Uterus (tissue), 4 donors: ENCODE measurements at places on chromosomes 5 and 9. TPM values are rescaled to one million over a fixed set of nuclear protein-coding genes. Genes with fewer than 3 reads are reported as not detected.

Gene SPEF2
- total RNA-seq: 3.3 TPM

DNA sequence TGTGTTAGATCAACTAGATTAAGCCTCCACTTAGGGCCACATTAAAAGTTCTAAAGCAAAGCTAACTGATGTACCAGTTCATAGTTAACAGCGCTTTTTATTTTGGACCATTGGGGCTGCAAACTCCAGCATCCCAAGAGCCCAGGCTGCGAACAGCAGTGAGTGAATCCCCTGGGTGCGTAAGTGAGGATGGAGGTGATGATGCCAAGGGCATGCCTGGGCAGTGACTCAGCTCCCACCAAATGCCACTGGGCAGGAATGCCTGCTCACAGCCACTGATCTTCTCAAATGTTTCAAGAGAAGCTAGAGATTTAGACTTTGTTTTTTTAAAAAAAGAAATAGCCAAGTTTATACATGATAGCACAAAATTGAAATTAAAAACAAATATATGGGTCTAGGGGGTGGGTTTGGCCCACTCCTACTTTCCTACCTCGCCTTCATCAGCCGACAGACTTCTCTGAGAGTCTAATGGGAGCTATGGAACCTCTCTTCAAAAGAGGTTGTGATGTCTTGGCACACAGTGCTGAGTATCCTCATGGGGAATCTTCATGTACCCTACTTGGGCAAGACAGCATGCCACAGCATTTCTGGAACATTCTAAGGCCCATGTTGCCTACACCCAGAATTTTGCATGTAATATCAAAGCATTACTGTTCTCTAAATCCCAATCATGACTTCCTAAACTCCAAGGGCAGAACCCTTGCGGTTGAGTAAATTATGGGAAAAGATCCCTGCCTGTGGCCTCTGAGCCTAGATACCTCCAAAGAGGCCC, 398.1 kb downstream of the EBF1 start:
- no peak for DNase-seq

DNA sequence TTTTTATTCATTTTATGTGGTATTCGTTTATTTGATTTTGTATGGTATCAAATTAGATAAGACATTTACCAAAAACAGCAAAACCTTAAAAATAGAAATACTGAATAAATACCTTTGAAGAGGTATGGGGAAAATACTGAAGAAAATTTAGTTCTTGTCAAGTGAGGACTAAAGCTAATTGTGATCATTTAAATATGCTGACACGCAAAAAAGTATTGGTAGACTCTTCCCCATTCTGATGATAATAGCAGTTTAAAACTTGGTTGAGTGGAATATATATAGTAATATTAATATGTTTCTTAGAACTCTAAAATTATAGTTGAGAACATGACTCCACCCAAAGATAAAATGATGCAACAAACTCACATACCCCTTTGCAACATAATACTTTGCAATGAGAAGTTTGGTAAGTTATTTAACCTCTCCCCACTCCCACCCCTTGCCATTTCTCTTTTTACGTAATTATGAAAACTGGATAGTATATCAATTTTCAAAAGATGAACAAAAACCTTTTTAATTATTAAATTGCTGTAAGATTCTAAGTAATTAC, 30.1 kb upstream of the SNX24 start:
- DNase-seq: no peak

DNA sequence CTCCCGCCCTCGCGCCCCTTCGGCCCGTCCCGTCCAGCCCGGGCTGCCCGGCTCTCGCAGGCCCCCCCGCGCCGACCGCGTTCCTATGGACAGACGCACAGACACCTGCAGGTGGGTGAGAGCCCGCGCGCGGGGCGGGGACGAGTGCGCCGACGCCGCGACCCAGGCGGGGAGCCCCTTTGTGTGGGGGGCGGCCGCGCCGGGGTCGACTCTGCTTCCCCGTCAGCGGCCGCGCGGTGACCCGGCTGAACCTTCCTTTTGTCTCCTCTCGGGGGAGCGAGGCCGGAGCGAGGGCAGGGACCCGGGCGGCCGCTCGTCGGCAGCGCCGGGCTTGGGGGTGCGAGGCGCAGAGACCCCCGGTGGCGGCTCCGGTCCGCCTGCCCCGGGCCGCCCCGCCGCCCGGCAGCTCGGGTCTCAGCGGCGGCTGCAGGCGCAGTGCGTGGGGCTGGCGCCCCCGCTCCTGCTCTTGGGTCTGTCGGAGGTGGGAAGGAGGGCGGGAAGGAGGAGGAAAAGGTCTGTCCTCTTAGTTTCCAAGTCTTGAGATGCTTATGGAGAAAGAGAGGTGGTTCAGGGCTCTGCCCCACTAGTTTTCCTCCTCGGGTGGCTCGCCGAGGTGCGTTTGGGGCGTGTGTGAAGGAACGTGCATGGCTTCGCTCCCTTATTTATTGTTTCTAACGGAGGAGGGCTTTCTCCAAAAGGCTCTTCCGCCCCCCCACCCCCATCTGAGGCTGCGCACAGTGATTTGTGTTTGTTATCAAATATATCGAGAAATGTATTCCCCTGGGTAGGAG, 576 bp downstream of the KIAA1958 start:
- peak; percentile 53 for DNase-seq

DNA sequence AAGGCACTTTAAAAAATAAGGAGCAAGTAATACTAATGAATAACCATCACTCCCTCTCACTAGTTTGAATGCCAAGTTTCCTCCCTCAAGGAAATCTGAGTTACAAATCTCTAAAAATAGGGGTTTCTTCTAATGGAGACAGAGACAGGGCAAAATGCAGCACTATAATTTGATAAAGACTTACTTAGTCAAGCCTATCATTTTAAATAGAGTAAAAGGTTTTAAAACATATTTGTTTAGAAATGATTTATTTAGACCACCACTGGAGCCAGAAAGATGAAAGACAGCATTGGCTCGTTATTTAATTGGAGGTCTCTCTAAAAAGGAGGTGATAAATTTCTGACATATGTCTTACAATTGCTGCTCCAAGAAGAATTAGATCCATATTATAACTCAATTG, 228.7 kb downstream of the TLE1 start:
- no peak for DNase-seq

DNA sequence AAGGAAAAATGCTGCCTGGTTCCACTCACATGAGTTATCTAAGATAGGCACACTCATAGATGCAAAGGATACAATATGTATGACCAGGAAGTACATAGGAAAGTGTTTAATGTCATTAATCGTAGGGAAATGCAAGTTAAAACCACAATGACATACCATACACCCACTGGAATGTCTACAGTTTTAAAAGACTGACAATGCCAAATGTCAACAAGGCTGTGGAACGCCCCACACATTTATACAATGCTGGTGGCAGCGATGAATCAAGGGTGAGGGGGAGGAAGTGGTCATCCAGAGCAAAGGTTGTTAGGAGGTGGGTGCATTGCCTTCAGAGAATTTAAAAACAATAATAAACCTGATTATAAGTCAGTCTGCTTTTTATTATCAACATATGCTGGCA, 437.8 kb downstream of the ARHGEF28 start:
- no peak for DNase-seq

DNA sequence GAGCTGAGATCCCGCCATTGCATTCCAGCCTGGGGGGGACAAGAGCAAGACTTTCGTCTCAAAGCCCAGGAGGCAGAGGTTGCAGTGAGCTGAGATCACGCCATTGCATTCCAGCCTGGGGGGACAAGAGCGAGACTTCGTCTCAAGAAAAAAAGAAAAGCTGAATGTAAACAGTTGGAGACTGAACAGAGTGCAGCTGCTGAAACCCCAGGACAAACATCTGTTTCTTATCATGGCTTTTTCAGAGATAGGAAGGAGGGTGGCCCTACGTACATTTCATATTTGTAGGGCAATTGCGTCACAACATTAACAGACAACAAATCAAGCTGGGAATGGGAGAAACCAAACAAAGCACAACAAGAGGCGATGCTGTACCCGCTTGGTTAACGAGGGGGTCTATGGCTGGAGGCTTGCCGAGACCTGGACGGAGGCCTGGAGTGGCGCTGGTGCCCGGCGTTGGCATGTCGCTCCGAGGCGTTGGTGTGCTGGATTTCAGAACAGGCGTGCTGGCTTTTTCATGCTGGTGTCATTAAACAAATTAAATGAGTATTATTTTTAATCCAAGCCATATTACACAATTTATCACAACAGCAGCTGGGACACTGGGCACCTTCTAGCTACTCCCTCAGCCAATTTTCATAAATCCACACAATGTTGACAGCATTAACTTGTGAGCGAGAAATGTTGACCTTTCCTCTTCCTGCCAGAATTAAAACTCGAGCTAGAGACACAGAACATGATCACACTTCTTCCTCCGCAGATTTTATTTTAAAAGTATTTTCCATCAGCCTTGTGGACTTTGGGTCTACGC, 76.1 kb downstream of the TLE1 start:
- peak; percentile 75 for DNase-seq

Gene SUB1
- 140 TPM for total RNA-seq

GRCh38 chr9:19552282-19553105, 143.7 kb downstream of the ACER2 start:
- DNase-seq: no peak

Gene JAKMIP2
- 9.3 TPM for total RNA-seq

GRCh38 chr9:110153431-110153830, 54.5 kb downstream of the C9orf152 start:
- DNase-seq: no peak

DNA sequence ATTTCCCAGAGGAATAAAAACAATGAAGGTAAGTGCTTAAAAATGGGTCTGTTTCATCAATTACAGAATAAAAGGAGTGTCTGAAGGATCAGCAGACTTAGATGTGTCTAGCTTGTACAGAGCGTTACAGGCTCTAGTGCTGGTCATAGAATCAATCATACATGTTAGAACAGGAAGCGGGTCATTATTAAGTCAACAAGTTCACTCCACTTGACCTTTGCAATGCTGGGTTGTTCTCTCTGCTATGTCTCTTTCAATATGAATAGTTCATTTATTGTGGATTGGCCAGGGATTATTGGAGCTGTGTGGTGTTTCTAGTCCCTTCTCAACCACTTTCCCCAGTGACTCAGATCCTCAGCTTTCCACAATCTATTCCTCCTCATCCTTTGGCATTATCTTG, 20.7 kb upstream of the EGFLAM start:
- no peak for DNase-seq

DNA sequence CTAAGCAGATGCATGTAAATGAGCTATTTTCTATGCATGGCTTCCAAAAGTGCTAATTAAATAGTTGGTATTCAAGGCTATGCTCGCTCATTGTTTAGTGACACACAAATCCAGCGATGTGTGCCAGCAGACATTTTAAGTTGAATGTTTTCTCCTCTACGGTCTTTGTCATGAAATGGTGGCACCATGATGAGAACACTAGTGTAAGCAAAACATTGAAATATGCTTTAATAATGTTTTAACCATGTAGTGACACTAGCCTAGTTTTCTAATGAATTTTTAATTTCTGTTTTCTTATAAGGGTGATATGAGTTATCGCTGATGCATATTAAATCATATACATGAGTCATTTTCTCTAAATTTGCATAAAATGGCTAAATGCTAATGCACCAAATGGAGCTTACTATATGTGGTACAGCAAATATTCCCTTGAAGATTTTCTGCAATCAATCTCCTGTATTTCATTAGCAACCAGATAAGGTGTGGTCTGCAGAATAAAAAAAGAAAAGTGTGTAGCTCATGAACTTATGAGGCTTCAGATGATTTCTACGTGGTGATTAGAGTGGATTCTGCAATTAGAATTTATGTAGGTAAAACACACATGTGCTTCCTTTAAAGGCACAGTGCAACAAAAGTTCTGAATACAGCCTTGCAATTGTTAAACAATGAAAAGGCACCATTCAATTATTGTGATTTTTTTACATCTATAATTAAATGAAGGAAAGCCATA, 226.6 kb downstream of the MEF2C start:
- no peak for DNase-seq

GRCh38 chr5:6979061-6979460, 265.8 kb downstream of the TENT4A start:
- no peak for DNase-seq

Gene PCDHA4
- 0.26 TPM for total RNA-seq

GRCh38 chr5:68415177-68416085, 199.9 kb downstream of the PIK3R1 start:
- no peak for DNase-seq

Gene STXBP1
- total RNA-seq: 114 TPM

Gene PPIC
- 41.7 TPM for total RNA-seq

DNA sequence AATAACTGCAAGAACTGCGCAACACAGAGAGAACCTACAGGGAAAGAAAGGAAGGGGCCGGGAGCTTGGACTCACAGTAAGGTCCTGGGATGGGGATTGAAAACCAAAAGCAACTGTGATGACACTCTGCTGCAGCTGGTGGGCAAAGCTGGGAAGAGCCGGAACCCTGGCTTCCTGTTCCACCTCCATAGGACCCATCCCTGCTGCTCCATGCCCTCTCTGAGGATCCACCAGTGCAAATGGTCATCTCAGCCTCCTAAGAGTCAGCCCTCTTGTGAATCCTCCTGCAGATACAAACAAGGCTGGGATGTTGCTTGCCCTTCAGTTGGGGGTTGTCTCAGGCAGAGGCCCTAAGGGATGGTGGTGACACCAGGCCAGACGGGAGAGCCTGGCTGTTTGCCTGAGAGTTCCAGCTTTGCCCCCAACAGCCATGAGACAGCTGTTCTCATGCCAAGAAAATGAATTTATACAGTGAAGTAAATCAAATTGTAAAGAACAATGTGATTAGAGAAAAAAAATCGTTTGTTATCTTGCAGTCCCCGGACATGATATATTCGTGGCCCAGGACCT, 90.8 kb downstream of the TENT4A start:
- DNase-seq: no peak

Gene TLX3
- total RNA-seq: not detected

GRCh38 chr9:20237686-20238085, 384.6 kb downstream of the MLLT3 start:
- DNase-seq: no peak

DNA sequence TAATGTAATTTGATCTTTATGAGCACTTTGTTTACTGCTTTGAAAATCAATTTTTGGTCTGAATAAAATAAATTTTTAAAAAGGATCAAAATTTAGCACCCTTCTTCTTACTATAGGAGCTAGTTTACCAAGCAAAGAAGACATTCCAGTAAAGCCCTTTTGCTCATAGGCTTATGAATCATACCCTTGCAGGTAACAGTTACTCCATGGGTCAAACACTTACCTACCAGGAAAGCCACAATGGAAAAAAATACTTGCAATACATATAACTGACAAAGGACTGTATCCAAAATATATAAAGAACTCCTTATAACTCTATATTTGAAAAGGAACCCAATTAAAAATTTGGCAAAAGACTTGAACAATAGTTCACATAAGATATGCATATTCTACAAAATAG, 66.6 kb downstream of the SHOC1 start:
- DNase-seq: no peak

DNA sequence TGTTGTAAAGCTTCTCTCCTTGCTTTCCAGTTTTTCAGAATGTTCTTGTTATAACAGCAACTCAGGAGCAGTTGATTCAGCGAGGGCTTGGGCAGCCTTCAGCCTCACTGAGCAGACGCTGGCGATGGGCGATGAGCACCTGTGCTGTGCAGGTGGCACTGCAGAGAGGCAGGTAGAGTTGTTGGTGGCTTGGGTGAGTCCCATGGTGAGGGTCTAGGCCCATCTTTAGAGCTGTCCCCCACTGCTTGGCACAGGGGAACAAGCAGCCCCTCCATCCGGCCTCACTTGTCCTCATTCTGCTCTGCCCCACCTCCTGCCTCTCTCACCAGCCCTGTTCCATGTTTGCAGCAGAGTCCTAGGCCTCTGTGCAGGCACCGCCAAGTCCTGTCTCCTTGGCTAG, 6.1 kb upstream of the CXCL14 start:
- DNase-seq: no peak

- peak; percentile 51 for DNase-seq
These were observed 11.2 kb downstream of the MSANTD3 start for GRCh38 chr9:100437860-100438805.

Gene GOLGA2
- 37.9 TPM for total RNA-seq
